Ureter (tissue), 1 donor: ENCODE measurements at places on chromosomes 4 and X. TPM values are rescaled to one million over a fixed set of nuclear protein-coding genes. Genes with fewer than 3 reads are reported as not detected.
A peak's percentile ranks its signal among the peaks of the same experiment; 100 is the strongest.

DNA sequence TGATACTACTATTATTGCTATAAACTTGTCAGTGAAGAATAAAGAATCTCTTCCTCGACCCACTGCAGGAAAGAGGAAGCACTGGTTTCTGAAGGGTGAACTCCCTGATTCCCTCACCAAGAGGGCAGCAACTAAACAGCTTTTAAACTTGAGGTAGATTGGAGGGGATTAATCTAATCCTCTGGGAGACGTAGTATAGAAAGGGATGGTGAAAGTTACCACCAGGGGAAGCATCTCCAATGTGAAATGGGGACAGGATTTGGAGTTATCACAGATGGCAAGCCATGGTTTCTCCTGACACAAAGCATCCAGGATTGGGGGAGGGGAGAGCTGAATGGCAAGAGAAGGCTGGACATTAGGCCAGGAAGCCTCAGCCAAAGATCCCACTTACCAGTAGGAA lies 62.7 kb upstream of the PTPN13 start:
- DNase-seq, result no peak

DNA sequence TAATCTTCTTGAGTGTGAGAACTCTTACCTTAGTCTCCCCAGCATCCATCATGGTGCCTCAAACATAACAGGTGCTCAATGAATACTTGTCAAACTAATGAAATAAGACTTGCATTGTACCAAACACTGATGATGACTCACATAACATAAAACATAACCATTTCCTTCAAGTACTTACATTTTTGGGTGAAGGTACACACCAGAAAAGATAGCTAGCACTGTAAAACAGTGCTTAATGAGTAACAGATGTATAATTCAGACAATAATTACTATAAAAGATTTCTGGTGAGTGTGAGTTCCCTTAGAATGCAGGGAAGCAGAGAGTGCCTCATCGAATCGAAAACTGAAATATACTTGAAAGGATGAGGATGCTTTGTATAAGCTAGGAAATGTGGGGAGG lies 70.1 kb upstream of the HCCS start:
- DNase-seq, result no peak

DNA sequence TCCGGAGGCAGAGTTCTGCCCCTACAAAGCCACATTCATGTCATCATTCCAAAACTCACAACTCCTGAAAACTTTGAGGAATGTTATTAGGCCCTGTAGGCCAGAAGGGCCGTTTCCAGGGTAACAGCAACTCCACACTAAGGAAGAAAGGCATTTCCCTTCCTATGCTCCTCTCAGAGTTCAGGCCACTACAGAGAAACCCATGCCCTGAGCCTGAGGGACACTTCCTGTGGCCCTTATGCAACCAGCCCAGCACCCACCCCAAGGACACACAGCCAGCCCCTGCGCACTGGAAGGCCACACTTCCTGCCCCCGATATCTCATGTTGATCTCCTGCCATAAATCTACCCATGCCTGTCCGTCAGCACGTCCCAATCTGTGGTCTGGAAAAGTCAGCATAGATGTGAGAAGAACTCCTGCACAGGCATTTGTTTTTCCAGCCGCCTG lies 289.3 kb downstream of the BCOR start:
- DNase-seq, result peak; percentile 50

GRCh38 chr4:110271986-110272385 lies 73.6 kb upstream of the ELOVL6 start:
- no peak for DNase-seq

Gene ASIC5
- not detected for total RNA-seq

Gene CEP135
- total RNA-seq, result 10.3 TPM

Gene GRPR
- not detected for total RNA-seq
